Activated CD4-positive, CD25-positive, alpha-beta regulatory T cell treated with anti-CD3 and anti-CD28 coated beads, Interleukin-2, amount 50 U/mL, for 16 hours (primary cell): ENCODE measurements at places on chromosomes 11 and 22.

DNA sequence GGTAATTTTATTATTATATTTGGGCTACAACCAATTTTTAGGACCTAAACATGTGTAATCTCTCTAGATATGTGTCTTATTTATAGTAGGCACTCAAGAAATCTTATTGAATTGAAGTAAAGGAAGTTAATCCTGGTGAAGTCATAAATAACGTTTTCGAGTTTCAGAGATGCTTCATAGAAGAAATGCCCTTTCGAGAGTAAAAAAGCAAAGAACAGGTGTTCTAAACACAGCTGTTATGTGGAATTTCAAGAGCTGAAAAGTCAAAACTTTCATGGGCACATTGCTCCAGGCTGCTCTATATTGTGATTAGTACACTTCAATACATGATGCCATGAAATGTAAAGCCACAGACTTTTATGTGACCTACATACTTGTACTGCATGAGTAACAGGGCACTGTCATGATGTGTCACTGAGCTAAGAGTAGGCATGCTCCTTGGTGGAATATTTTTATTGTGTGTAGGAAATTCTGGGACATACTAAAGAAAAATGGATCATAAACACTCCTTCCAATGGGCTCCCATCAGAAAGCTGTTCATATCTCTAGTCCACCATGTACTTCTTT, 7.2 kb upstream of the ELMOD1 start:
- no peak for DNase-seq

DNA sequence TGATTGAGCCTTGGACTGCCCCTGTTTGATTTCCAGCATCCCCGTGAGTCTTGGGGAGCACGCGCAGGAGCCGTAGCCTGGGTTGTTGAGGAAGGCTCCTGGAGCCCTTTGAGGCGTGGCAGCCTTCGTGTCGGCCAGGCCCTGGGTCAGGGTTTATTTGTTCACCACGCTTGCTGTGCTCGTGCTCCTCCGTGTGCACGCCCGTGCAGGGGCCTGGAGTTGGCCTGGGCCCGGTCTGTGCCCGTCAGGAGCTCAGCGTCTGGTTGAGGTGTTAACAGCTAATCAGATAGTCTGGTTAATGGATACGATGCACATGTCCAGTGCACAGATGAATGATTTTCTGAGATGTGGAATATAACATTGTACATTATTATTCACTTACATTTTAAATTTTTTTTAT, 8.0 kb downstream of the IGHMBP2 start:
- no peak for DNase-seq

GRCh38 chr22:46617986-46618647, 2.1 kb upstream of the GRAMD4 start:
- DNase-seq: no peak

GRCh38 chr22:26561756-26562417, 28.0 kb downstream of the TPST2 start:
- DNase-seq: no peak

DNA sequence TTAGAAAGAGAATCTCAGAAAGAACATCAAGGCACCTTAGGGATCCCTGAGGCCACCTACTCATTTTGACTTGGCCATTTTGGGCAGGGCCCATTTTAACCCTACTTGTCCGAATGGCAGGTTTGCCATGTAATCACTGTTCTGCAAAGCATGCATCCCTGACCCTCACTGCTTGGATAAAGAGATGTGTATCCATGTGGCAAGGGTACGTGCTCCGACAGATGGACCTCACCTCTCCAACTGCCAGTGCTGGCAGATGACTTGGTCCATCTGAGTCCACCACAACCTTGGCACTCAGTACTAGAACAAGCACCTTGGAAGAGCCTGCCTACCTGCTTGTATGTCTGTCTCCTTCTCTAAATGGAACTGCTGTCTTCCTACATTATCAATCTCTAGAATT, 139.4 kb downstream of the SPATA19 start:
- no peak for DNase-seq

DNA sequence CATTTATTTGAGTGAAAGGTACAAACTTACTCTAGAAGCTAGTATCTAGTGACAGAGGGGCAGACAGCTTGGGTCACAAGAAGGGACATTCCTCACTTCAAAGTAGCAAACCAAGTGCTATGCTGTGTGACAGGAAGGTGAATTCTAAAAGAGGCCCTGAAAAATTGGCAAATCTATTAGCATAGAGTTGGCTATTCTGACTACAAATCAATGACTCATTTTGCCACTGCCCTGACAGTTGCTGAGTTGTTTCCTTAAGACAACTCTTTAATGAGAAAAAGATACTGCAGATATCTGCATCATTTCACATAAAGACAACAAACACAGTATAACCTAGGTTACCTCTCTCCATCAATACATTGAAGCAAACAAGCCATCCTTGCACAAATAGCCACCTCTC, 524.0 kb upstream of the LRRC4C start:
- no peak for DNase-seq
